ENCODE measurements at places on chromosomes 12 and 14.

DNA sequence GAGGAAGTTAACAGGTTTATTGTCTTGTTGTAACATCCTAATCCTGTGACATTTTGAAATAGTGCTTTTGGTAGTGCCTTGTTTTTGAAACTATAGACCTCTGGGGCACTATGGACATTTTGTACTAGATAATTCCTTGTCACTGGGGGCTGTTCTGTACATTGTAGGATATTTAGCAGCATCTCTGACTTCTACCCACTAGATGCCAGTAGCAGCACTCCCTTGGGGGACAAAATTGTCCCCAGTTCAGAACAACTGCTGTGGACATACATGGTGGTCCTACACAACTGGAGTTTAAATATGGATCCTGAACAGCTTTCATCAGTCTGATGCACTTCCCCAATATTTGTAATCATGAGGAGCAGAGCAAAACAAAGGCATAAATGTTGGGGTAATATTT lies 264.7 kb downstream of the RAD51B start:
- DNase-seq = no peak

DNA sequence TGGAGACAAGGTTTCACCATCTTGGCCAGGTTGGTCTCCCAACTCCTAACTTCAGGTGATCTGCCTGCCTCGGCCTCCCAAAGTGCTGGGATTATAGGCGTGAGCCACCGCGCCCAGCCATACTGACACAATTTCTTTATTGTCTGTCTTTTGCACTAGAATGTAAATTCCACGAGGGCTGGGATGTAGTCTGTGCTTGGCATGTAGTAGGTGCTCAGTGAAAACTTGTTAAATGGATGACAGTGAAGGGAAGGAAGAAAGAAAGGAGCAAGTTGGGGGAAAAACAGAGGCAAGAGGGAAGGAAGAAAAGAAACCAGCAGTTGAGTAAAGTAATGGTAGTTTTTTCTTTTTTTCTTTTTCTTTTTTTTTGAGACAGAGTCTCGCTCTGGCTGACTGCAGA lies 53.1 kb downstream of the LIMA1 start:
- DNase-seq = no peak

- no peak for DNase-seq
Measured at GRCh38 chr14:35337269-35338255, 45.4 kb downstream of the PSMA6 start.

- DNase-seq = no peak
Measured at GRCh38 chr12:128940090-128940888, 87.0 kb downstream of the GLT1D1 start.

DNA sequence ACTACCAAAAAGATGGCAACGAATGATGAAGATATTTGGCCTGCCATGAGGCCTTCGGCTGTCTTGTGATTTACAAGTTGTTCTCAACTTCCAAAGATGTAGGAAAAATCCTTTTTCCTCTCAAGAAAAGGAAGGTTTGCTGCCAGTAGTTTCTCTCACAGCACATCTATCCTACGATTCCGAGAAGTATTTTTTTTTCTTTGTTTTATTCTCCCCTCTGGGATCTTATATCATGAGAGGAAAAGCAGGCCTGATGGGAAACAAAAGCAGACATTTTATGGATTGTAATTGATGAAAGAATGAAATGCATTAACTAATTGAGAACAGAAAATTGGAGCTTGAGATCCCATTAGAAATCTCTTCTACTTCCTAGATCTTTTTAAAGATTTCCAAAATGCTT lies 1197.9 kb upstream of the SEL1L start:
- no peak for DNase-seq

DNA sequence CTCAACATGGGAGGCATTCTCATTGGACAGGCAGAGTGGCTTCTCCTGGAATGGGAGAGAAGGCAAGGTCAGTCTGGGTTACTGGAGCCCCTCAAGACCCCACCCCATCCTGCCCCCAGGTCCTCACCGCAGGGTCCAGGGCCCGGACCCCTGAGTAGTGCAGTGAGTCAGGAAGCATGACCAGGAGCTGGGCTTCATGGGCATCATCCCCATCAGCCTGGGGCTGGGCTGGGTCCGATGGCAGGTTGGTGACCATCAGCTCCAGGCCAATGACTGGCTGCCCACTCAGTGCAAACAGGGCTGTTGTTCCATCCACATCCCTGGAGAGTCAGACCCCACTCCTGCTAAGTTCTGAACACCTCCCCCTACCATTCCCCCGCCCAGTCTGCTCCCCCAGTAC lies 13.1 kb downstream of the ITGA7 start:
- DNase-seq = no peak

GRCh38 chr12:123106640-123107359 lies 44.1 kb downstream of the PITPNM2 start:
- DNase-seq = peak; percentile 58

GRCh38 chr12:58104351-58104755 lies 163.0 kb downstream of the ATP23 start:
- DNase-seq = no peak

DNA sequence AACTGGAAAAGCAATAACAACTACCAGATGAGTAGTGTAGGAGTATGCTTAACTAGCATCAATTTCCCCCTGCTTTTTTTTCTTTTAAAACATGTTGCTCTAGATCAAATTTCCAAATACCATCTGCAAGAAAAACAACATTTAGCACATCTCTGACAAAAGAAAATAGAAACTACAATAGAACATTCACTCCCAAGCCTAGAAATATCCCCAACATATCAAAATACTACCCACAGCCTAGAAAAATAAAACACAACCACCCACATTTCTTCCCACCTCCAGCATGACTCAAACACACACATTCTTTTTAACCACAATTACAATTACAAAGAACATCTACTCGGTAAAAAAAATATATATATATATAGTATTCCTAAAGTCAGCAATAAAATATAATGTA lies 120.0 kb downstream of the PPFIA2 start:
- no peak for DNase-seq

DNA sequence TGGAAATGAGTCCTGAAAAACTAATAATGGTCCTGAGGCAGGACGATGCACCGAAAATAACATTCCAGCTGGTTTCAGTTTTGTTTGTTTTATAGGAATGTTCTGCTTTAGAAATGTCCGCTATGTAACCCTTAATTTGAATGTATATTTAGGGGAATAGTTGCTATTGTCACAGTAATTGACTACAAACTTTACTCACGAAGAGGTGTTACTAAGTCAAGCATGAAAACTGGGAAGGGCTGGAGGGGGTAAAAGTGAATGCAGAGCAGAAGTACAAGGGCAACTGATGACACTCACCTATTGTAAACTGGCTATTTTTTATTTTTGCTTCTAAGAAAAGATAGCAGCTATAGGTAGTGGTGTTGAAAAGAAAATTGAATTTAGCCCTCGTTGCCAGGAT lies 230.7 kb upstream of the SYT10 start:
- DNase-seq = no peak

- no peak for DNase-seq
Measured at GRCh38 chr14:102891111-102891510, 31.4 kb upstream of the AMN start.

GRCh38 chr12:57127101-57127725 lies 1.1 kb upstream of the LRP1 start:
- DNase-seq = peak; percentile 80

GRCh38 chr12:65279369-65280112 lies 1.1 kb downstream of the MSRB3 start:
- DNase-seq = no peak

- peak; percentile 18 for DNase-seq
Measured at GRCh38 chr12:107369679-107370078, 276.3 kb upstream of the CRY1 start.

DNA sequence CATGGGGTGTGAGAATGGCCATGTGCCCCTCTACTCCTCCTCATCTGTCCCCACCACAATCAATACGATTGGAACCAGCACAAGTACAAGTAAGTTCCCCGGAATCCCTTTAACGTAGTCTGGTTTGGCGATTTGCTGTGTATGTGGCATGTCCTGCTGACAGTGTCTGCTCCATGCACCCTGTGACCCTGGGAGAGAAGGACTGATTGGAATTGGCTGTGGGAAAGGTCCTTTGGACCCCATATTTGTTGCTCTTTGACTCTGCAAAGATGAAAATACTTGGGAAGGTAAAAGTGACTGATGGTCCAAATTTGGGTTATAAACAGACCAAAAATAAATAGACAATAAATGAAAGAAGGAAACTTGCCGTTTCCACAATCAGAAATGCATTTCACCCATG lies 135.6 kb downstream of the SAMD4A start:
- DNase-seq = no peak

GRCh38 chr12:22256041-22256441 lies 78.5 kb downstream of the ST8SIA1 start:
- DNase-seq = no peak

- DNase-seq = peak; percentile 61
Measured at GRCh38 chr12:29088611-29089219, 60.4 kb upstream of the FAR2 start.

DNA sequence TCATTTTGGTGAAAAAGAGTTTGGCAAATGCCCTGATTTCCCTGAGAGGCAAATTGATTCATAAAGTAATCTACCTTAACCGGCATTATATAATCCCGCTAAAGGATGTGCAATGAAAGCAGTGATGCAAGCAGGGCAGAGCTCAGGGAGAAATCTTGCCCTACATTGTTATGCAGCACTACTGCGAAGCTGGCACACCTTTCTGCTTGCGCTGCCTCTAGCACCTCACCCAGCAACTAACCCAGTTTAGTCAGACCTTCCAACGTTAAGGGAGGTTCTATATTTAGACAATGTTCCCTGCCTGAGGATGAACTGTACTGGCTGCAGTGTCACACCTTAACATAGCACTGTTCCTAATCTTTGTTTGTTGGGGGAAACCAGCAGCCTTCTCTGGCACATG lies 60.8 kb upstream of the CCDC196 start:
- no peak for DNase-seq

GRCh38 chr12:117514016-117514415 lies 152.6 kb upstream of the NOS1 start:
- DNase-seq = no peak

GRCh38 chr12:52130711-52131110 lies 51.2 kb downstream of the SMIM41 start:
- no peak for DNase-seq

GRCh38 chr12:42568952-42569915 lies 20.3 kb downstream of the PRICKLE1 start:
- peak; percentile 39 for DNase-seq

GRCh38 chr12:115947696-115948062 lies 329.8 kb downstream of the MED13L start:
- DNase-seq = no peak

DNA sequence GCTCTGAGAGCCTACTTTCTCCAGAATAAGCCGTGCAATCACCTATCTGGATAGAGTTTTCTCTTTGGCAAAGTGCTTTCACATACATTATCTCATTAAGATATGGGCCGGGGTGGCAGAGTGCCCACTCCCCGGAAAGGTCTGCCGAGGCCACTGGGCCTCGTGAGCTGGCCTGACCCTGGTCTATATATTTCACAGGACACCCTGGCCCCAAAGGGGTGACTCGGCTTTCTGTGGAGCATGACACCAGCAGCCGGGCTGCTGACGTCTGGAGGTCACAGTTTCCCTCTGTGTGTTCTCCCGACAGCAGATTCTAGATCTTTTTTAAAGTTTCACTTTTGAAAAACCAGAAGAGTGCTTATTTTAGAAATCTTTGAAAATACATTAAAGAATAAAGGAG lies 27.9 kb upstream of the ATP2A2 start:
- peak; percentile 90 for DNase-seq

DNA sequence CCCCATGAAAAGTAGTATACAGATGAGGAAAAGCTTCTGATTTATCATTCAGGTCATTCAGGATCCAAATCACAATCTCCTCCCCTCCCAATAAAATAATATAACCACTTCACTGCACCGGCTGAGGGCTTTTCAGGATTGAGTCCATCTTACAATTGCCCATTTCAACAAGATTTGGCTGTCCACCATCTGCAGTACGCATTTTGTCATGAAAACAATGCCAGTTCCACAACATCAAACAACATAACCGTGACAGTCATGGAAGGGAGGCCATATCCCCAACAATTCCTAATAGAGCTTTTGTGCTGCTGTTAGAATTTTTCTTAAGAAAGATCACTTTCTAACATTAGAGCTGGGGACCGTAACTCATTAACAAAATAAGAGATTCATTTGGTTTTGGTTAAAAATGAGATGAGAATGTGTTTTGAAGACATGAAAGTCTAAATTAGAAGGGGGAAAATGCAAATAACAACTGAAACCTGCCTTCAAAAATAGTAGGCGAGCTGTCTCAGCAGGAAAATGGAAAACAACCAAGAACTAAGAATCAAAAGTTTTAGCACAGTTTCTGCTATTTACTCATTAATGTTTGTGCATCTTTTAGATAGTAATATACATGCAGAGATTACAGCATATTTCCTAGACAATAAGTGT lies 38.3 kb upstream of the TMTC2 start:
- DNase-seq = no peak

- DNase-seq = no peak
Measured at GRCh38 chr12:68422956-68423574, 90.9 kb upstream of the MDM1 start.

GRCh38 chr12:84874125-84874824 lies 38.3 kb downstream of the SLC6A15 start:
- DNase-seq = peak; percentile 21

DNA sequence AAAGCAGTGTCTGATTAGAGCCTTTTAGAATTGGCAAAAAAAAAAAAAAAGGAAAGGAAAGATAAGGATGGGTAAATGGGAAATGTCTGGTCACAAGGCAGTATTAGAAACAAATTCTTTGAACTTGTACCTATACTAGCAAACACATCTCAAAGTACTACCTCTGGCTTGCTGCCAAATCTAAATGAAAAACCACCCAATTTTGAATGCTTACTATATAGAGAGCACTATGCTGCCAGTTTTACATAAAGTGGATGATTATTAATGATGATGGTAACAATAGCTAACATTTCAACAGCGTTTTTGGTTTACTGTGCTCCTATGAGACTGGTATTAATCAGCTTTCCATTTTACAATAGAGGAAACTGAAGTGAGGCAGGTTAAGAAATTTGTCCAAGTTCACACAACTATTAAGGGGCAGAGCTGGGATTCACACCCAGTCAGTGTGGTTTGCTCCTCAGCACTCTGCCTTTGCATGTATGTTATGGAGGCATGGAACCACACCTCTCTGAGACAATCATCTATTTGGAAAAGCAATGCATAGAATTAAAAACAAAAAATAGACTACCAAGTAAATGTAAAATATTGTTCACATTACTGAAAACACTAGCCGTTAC lies 34.2 kb downstream of the ATP2B1 start:
- DNase-seq = no peak

GRCh38 chr14:53472306-53472705 lies 319.2 kb upstream of the DDHD1 start:
- DNase-seq = no peak
